ENCODE measurements at places on chromosomes 3 and 15.

DNA sequence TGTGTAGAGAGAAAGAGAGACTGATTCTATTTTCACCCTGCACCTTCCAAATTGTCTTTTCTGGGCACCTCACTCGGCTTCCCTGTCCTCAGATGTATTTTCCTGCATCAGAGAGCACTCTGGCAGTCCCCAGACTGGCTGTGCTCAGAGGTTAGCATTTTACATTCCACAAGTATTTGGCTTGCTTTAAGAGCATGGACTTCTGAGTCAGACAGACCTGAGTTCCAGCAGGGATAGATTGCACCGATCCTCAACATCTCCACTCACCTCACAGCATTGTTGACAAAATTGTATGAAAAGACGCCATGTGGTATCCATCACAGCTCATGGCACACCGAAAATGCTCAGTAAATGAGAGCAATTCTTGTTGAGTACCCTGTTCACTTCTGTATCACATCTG, 45.6 kb downstream of the SST start:
- no peak for DNase-seq

GRCh38 chr15:33191591-33191990, 2.9 kb downstream of the FMN1 start:
- no peak for DNase-seq

GRCh38 chr3:168141405-168141998, 45.8 kb upstream of the GOLIM4 start:
- no peak for DNase-seq

GRCh38 chr15:76169018-76169417, 109.2 kb downstream of the TMEM266 start:
- DNase-seq: no peak

DNA sequence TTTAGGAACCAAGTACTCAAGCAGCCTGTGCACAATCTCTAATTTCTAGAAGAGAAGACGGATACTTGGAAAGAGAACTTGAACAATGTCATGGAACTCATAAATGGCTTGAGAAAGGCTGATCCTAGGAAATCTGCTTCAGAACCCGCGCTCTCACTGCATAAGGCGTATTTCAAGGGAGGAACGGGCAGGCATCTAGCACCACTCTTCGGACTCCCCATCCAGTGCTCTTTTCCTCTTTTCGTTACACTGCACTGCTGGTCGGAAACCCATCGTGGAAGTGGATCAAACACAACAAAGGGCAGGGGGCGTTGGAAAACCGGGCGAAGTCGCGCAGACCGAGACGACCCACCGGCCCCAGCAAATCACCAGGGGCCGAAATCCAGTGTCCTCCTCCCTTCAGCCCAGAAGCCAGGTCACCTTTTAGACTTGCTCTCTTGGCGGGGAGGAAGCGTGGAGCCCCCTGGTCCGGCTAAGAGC, 539 bp upstream of the TLNRD1 start:
- no peak for DNase-seq

DNA sequence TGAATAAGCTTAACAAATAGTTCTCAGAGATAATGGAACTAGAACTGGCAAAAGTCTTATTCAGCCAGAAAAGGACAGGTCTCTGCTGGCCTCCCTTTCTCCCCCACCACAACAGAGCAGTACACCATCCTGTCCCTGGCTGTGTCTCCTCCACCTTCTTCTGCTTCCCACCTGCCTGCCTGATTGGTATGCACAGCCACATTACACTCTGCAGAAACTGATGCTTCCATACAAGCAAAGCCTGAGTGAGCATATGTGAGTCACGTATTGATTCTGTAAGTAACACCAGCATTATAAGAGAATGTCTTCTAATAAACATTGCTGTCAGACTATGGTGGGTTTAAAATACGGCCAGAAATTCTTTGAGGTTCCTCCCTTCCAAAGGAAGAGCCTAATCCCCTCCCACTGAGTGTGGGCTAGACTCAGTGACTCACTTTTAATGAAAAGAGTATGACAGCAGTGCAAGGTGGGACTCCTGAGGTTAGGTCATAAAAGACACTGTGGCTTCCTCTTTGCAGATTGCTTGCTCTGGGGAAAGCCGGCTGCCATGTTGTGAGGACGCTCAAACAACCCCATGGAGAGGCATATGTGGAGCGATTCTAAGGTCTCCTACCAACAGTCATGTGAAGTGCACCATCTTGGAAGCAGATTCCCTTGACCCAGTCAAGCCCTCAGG, 44.4 kb downstream of the ANXA2 start:
- no peak for DNase-seq

DNA sequence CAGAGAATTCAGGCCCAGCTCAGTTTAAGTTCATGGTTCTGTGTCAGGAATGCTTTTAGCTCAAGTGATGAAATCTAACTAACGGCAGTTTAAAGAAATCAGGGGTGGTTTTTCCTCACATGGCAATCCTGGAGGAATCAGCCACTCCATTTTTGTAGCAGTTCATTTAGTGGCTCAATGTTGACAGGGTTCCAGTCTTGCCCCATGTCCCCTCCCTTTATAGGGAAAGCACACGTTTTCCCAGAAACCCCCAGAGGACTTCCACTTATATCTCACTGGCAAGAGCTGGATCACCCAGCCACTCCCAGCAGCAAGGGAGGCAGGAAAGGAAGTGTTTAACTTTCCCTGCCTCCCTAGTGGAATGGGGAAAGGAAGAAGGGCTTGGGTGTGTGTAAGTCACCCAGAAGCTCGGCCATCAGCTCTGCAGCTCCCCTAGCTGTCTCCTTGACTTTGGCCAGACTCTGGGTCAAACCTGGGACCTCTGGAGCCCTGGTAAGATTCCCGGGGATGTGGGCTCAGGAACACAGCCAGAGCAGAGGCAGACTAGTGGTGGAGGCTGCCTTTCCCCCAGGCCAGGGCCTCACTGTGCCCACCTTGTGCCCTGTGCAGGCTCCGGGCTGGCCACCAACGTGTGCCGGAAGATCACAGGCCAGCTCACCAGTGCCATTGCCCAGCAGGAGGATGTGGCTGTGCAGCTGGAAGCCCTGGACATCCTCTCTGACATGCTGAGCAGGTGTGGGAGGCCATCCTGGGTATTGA, 11.3 kb downstream of the CAND2 start:
- no peak for DNase-seq

GRCh38 chr15:58988006-58988785, 733 bp downstream of the RNF111 start:
- DNase-seq: peak; percentile 79

DNA sequence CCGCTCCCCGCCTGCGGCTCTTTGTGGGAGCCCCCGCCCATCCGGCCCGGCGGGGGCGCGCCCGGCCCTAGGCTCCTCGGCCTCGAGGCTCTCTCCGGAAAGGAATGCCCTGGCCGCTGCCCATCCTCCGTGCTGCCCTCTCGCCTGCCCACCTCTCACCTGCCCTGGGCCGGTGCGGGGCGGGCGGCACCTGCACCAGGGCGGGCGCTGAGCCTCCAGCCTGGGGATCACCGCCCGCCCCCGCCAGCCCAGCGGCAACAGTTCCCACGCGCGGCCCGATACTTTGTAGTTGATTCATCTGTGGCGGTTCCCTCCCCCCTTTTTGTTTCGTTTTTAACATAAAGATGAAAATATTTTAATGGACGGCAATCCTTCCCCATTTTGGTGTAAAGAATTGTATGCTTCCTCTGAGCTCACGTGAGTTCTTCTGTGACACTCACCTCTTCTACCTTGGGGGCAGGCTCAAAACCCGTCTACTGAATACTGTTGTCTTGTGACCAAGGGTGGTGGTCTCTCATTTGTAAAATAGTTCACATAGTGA, 1.9 kb downstream of the KLF13 start:
- peak; percentile 59 for DNase-seq

GRCh38 chr15:42890161-42890913, 30.2 kb downstream of the TTBK2 start:
- no peak for DNase-seq

DNA sequence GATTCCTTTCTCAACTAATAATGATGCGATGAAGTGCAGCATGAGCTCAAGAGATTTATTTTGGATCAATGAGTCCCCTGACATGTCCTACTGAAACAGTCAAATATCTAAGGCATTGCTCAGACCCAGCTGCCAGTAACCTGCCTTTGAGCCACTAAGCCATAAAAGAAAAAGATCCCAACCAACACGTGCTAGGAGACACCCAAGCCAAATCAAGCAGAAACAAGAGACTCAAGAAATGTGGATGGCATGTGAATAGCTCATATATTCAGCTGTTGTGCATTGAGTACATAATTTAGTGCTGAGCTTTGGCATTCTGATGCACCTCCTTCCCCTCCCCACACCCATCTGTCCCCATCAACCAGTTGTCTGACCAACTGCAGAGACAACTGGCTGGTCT, 29.2 kb downstream of the GJD2 start:
- DNase-seq: no peak

DNA sequence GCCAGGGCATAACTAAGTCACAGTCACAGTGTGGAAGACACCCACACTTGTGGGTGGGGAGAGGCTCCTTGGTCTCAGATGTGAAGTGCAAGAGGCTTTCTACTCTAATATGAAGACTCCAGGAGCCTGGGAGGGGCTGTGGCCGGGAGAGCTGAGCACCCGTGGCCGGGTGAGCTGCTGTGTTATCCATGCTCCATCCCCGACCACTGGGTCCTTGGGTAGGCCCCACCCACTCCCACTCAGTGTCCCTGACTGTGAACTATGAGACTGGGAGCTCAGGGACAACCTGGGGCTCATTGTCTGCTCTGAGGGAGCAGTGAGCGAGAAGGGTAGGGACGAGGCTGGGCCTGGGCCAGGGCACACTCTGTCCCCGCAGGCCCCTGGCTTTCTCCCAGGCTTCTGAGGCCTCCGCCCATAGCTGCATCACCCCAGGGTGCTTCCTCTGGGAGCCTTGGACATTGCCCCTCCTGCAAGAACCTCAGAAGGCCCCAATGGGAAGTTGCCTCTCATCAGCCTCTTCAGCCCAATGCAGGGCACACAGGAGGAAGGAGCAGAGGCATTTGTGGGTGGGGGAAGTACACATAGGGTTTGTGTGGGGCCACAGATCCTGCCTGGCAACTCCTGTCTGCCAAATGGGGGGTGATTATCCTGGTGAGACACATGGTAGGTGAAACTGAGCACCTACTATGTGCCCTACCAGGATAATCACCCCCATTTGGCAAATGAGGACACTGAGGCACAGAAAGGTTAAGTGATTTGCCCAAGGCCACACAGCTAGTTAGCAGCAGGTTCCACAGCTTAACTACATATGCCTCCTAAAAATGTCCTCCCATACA, 2.4 kb downstream of the ANPEP start:
- DNase-seq: peak; percentile 73

- DNase-seq: no peak
These were observed 30.2 kb downstream of the CHCHD6 start for GRCh38 chr3:126734106-126734723.

DNA sequence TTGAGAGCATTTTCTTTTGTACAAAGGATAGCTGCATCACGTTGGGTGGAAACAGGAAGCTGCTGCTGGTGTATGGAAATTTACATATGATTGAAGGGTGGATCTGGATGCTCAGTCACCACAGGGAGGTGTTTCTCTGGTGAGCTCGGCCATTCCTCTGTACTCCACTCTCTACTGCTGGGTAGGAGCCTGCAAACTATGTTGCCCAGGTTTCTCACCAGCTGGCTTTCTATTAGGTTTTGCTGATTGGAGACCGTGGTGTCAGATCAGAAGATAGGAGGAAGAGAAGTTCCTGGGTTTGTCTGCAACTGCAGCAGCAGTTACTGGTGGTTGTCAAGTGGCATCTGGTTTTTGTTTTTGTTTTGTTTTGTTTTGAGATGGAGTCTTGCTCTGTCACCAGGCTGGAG, 61.7 kb downstream of the TAMM41 start:
- DNase-seq: no peak

GRCh38 chr15:101497484-101498034, 8.1 kb upstream of the PCSK6 start:
- DNase-seq: no peak

DNA sequence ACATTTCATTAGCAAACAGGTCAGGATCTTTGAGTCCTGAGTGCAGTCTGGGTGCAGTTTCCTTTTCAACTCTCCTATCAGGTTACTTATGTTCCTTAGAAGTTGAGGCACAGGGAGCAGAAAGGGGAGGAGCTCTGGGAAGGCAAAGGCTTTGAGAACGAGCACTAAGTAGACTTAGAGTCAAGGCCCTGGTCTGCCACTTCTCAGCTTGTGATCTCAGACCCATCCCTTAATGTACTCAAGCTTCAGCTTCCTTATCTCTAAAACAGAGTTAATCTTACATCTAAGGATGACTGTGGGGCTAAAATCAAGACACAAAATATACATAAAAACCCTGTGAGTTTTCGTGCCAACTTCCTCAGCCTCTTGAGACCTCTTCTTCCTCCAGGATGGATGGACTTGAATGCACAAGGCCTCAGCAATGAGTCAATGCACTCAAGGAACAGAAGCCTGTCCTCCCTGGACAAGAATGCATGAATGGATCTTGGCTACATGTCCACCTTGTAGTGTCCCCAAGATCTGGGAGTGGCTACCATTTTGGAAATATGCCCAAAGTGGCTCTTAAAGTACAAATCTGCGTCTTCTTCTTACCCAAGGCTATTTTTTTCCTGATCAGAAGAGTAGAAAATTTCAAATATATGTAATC, 105.1 kb downstream of the WDR76 start:
- DNase-seq: no peak

DNA sequence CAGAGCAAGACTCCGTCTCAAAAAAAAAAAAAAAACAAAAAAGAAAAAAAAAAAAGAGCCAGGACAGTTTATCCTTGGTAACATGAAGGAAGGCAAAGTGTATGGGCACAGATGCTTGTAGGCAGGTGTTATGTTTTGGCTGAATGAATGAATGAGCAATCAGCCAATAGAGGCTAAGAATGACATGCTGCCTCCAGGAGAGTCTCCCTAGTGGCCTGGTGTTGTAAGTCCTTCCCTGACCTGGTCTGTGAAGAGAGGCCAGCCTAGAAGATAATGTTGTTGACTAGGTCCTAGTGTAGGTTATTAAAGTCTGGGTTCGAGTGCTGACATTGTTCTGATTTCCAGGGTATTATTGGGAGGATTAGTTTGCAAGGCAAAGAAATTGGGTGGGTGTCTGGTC, 24.9 kb downstream of the GYG1 start:
- DNase-seq: no peak

DNA sequence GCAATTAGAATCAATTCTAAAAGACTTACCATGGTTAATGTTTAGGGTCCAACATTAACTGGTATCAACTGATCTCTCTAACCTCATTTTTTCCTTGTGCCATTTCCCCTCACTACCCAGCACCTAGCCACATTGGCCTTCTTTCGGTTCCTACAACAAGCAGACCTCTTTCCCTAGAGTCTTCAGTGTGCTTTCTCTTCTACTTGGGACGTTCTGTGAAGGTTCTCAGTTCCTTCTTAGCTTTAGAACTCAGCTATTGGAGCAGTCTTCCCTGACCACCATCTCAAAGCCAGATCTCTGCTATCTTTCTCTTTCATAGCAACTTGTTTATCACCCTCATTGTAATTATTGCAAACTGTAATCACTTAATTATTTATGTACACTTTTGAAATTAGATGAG, 31.5 kb upstream of the MINDY4B start:
- DNase-seq: no peak

GRCh38 chr3:117101697-117102096, 392.1 kb downstream of the TUSC7 start:
- DNase-seq: no peak

GRCh38 chr3:19263606-19264005, 115.3 kb downstream of the KCNH8 start:
- no peak for DNase-seq

- no peak for DNase-seq
These were observed 722.3 kb upstream of the LMCD1 start for GRCh38 chr3:7779331-7779730.
